Lung (tissue), 17 donors: ENCODE measurements at places on chromosomes 1 and 21.
A peak's percentile ranks its signal among the peaks of the same experiment; 100 is the strongest.

DNA sequence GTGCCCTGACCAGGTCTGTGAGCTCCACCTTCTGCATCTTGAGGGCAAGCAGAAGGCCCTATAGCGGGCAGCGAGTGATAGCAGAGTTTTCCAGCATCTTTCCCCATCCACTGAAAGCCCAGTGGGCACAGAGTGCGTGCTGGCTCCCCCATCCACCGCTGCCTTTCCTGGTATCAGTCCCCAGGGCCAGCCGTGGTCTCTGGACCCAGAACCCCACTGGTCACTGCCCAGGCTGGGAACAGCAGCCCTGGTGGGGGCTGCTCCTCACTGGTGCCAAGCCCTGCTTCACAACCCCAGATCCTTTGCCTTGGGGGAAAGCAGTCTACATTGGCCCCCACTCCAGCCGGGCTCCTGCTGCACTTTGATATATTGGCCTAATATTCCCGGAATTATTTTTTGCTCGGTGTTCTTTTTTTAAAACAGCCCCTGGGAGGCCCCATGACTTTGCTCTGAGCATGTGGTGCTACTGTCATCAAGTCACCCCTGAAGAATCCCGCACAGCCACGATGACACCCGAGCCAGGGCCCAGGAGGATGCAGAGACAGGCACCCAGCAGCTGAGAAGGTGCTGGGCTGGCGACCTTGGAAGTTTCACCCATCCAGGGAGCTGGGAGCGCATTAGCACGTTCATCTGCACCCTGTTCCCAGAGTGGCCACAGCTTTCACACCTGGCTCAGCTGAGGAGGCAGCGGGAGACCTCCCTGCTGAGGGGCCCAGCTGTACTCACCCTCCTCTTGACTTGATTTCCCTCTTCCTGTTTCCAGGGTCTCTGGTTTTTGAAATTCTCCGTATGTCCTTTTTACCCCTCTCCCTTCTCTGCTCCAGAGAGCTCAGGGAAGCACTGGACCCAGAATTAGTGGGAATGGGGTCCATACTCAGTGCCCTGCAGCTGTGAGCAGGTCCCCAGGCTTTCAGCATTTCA lies 56.9 kb downstream of the KLHDC7A start:
- DNase-seq, result no peak

- peak; percentile 32 for DNase-seq
Observed at GRCh38 chr1:54768093-54768492, 3.8 kb upstream of the PARS2 start.

GRCh38 chr1:101440485-101440884 lies 203.7 kb downstream of the S1PR1 start:
- DNase-seq, result peak; percentile 83

DNA sequence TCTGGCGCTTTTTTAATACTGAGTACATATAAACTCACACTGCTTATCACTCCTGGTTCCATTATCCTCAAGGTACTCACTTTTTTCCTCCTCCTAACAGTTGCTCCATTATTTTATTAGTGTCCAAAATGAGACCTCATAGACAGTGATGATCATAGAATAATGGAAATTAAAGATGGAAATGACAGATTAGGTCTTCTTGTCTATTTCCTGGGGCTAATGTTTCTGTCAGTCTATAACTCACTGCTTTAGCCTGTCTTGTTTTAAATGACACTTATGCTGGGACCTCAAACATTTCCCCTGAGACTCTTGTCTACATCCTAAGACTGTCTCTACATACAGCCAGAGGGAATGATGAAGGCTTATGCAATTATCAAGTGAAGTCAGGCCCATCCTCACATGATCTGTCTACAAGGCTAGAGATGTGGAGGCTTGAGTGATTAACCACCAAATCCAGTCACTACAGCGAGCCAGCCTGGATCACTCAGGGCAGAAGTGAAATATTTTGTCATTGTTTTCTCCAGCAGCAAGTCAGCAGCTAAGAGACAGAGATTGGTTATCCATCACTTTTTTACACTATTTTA lies 152.1 kb downstream of the ASTN1 start:
- DNase-seq, result no peak

GRCh38 chr21:33951276-33952178 lies 35.9 kb upstream of the ATP5PO start:
- DNase-seq, result no peak

- DNase-seq, result no peak
Observed at GRCh38 chr1:211381481-211382181, 55.0 kb downstream of the TRAF5 start.

DNA sequence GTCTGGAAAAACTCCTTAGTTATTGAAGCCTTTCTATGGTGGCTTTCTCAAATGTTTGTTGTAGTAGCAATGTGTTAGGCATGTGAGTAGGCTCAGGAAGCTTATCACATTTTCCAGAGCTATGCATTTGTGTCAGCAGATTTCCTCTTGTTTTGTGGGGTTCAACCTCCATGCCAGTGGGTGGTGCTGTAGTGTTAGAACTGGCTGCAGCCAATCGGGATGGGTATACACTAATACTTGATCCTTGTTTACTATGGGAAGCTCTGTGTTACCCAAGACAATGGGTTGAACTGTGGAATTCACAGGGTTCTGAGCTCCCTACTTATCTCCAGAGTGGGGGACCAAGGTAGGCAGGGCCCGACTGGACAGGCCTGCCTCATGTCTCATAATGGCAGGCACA lies 348.5 kb upstream of the ADAMTS5 start:
- DNase-seq, result no peak

GRCh38 chr1:196309386-196309785 lies 298.9 kb downstream of the KCNT2 start:
- no peak for DNase-seq

DNA sequence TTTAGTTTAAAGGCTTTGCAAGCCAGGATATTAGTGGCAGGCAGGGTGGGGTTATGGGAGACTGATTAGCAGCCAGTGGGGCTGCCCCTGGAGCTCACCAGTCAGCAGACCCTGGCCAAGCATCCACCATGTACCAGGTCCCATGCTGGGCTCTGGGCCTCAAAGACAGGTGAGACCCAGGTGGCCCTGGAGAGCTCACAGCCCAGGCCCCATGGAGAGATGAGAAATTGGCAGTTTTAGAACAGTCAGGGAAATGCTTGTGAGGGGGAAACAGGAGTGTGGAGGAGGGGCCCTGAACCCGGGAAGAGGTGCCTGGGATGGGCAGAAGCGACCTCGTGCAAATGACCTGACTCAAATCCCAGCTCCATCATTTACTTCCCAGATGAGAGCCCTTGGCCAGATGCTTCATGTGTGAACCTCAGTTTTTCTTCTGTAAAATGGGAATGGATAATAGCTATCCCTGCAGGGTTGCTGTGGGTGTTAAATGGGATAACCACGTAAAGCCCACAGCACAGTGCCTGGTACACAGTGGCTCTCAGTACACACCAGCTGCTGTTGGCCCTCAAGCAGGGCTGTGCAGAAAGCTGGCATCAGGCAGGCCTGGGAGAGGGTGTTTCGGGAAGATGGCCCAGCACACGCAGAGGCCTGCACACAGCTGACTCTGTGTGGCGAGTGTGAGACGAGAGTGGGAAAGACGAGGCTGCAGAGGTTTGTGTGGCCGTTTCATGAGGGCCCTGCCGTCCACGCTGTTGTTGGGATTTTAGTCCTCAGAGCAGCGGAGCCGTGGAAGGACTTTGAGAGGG lies 518.5 kb downstream of the PTPRU start:
- no peak for DNase-seq

DNA sequence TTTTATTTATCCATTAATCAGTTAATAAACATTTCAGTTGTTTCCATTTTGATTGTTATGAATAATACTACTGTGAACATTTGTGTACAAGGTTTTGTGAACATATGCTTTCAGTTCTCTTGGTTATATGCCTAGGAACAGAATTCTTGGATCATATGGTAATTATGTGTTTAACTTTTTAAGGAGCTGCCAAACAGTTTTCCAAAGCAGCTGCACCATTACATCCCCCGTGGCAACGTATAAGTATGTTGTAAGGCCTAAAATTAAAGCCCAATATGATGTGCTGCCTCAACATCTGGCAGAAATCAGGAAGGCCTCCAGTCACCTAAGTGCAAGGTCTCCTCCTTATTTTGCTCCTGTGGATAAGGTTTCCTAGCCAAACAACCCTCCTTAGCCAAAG lies 235.6 kb upstream of the CACYBP start:
- DNase-seq, result peak; percentile 54

DNA sequence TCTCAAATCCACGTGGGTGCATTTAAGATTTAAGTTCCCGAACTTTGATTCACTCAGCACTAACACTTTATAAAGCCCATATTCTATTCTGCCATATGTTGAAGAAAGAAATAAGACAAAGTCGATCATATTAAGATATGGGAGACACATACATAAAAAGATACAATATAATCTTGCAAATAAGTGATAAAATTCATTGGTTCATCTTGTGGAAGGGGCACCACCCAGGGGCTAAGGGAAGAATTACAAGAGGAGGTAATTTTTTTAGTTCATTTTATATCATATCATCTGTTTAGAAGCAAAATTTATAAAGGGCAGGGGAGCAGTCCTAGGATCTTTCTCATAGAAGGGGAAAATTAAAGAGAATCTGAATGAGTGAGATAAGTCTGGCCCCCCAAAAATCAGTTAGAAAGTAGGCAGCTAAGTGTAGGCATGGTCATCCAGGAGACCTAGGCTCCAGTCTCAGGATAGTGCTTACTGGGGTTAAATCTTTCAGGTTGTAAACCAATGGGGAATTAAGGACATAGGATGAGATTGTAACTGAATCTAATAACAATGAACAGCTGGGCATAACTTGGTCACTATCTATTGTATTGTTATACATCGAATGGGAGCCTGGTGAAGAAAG lies 124.2 kb upstream of the L1TD1 start:
- DNase-seq, result peak; percentile 14

DNA sequence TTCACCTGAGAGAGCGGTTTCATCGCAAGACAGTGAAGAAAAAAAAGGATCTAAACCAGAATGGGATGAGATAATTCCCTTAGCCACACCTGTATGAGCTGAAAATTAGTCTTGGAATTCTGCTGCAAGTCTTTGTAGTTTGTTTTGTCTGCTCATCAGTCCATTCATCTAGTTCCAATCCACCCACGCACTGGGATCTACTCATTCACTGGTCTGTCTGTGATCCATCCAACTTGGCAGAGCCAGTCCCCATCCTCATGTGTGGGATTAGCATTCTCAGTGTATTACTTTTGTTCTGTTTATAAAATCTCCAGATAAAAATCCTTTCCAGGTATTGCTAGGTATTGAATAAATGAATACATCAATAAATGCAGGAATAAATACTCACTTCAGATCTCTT lies 266.5 kb upstream of the USP24 start:
- DNase-seq, result no peak

DNA sequence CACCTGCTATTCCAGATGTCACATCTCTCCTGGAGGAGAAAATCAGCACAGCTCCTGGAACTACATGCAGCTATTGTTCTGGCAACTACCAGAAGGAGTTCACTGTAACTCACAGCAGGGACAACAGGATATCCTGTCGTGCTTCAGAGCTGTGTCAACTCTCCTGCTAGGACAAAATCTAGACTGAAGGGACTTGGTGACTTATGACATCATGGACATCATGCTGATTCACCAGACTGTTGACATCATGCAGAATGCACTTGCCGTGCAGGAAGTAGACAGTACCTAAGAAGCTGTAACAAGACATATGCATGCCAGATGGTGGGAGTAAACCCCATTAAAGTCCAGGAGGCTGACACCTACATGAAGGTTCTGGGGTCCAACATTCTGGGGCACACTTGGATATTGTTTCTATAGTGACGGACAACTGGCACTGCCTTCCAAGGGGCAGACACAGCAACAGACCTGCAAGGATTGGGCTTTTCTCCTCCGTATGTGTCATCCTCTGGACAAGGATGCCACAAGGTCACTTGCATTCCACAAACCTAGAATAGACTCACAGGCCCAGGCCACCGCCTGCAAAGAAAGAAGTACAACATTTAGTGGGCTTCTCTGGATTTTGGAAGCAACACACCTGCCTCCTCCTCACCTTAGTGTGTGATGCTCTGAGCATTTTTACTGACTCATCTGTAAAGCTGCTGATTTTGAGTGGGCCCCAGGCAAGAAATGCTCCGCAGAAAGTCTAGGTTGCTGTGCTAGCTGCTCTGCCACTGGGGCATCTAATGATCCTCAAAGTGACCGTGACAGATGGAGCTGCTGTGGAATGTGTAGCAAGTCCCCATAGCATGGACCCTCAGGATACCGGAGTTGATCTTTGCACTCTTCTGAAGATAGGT lies 249.2 kb downstream of the MATN1 start:
- DNase-seq, result no peak

- DNase-seq, result peak; percentile 21
Observed at GRCh38 chr1:86151427-86151826, 5.1 kb downstream of the COL24A1 start.

DNA sequence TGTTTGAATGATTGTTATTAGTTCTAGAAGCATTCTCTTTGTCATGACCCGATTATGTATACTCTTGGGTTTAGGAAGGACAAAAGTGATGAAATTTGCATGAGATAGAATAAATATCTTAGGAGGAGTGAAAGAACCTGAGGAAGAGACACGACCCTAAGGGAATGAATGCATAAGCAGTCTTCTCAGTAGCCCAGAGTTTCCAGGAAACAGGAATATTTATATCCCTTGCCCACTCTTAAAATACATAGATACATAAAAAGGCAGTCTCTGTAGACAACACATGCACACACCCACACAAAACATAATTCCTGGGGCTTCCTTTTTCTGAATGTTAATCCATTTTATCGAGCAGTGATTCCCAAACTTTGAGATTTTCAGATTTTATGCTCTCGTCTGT lies 19.4 kb downstream of the CLEC20A start:
- no peak for DNase-seq

DNA sequence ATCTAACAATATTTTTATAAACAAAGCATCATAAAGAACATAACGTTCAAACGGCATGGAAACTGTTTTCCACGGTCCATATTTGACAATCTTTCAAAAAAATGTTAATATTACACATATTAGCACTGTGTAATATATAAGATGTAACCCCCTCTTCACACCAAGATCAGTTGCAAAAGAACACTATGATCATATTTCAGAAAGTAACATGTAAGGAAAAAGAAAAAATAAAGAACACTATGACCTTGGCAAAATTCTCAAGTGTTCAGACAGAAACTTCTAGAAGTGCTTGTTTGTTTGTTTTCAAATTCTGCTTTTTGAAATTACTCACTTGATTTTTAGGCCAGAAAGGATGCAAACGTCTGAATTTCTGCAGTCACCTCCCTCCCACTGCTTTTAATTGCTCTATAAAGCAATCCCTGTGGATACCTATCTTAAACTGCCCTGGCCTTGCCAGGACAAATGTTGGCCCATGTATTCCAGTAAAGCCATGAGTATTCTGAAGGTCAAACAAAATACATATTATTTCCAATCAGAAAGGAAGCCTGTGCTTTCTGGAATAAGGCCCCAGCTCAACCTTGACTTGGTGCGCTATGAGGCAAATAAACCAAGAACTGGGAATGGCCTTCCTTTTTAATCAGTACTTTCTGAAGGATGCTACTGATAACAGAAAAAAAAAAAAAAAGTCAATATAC lies 68.6 kb downstream of the TGFBR3 start:
- DNase-seq, result peak; percentile 72

GRCh38 chr1:182169203-182169602 lies 107.7 kb upstream of the ZNF648 start:
- no peak for DNase-seq

DNA sequence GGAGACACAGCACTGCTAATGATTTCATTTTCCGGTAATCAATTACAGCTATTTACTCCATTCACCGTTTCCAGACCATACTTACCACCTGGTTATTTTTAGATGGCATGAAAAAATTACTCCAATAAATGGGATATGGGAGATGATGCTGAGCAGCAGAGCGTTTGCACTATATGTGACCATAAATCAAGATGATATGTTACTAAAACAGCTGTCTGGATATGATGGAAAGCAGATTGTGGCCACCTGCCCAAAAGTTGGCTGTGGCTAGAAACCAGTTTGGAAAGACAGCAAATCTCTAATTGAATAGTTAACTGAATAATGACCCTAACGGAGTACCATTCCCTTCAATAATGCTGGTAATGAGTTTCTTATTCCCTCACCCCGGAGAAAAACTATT lies 22.5 kb upstream of the KCTD3 start:
- no peak for DNase-seq
